ENCODE measurements at places on chromosomes 7 and 10. TPM values are rescaled to one million over a fixed set of nuclear protein-coding genes. Genes with fewer than 3 reads are reported as not detected.
A peak's percentile ranks its signal among the peaks of the same experiment; 100 is the strongest.

GRCh38 chr10:124942317-124943169 lies 620 bp downstream of the ZRANB1 start:
- no peaks in the 10 kb centered on the region for H3K27me3 ChIP-seq
- no peak overlapping the region for H3K27ac ChIP-seq
- no peak for DNase-seq
- H3K4me3 ChIP-seq, result no peak overlapping the region

DNA sequence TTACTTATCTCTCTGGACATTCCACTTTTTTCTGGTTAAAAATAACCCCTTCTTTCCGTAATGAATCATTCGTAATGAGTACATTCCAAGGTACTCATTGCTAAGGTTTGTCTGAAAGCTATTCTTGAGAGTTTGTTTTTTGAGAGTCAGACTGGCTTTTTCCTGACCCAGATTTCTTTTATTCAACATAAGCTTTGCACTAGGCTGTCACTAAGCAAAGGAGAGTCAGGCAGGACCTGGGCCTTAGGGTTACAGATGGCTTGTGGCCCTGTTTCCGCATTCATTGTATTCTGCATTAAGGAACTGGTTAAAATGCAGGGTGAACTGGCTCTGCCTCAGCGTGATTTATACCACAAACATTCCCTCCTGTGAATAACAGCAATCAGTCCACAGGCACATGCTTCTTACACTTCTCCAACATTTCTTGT lies 84.1 kb downstream of the POM121L12 start:
- H3K36me3 ChIP-seq, result no peaks in the 10 kb centered on the region
- no peaks in the 10 kb centered on the region for H3K4me1 ChIP-seq
- no peaks in the 10 kb centered on the region for H3K27me3 ChIP-seq
- no peak for DNase-seq
- no peak overlapping the region for H3K4me3 ChIP-seq

DNA sequence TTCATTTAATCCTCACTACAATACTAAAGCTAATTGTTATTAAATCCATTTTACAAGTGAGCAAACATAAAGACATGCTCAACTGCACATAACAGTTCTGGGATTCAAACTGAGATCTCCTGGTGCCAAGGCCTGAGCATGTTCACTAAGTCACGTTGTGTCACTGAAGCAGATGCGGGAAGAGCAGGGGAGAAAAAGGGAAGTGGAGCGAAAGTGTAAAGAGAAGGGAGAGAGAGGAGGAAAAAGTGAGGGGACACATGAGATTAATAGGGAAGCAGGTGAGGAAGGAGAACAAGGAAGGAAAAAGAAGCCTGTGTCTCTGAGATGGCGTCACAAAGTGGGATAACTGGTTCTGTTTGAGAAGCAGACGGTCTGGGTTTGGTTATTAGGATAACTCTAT lies 38.9 kb upstream of the KAT6B start:
- H3K27ac ChIP-seq, result no peak overlapping the region
- DNase-seq, result no peak
- H3K27me3 ChIP-seq, result peaks cover 4% of the 10 kb centered on the region
- H3K36me3 ChIP-seq, result no peaks in the 10 kb centered on the region

TRPV6 gene
- 0.81 TPM for total RNA-seq

PCBD1 gene
- 62.2 TPM for total RNA-seq

- no peak overlapping the region for H3K4me3 ChIP-seq
- H3K27ac ChIP-seq, result no peak overlapping the region
- DNase-seq, result peak; percentile 23
- H3K27me3 ChIP-seq, result no peaks in the 10 kb centered on the region
- no peaks in the 10 kb centered on the region for H3K36me3 ChIP-seq
These were observed 128.6 kb downstream of the OAT start for GRCh38 chr10:124289851-124290795.

JCAD gene
- total RNA-seq, result not detected

DNA sequence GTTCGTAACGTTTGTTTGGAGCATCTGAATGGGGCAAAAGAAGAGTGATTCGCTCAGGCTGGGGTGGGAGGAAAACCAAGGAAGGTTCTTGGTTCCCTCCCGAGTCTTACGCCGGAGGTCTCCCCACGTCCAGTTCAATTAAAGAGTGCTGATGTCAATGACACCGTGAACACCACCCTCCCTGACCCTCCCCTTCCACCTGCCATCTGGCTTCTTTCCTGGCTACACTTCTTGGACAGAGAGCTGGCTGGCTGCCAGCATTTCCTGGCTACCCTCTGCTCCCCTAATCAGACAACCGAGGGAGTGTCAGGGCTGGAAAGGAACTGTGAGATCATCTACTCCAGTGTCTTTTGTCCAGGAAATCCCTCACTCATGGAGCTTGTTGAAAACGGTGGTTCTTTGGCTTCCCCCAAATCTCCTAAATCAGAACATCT lies 24.1 kb upstream of the FFAR4 start:
- no peaks in the 10 kb centered on the region for H3K36me3 ChIP-seq
- peaks cover 7% of the 10 kb centered on the region for H3K27me3 ChIP-seq
- no peaks in the 10 kb centered on the region for H3K4me1 ChIP-seq
- DNase-seq, result peak; percentile 10
- no peak overlapping the region for H3K4me3 ChIP-seq
- H3K27ac ChIP-seq, result no peak overlapping the region

ABCB4 gene
- 0.27 TPM for total RNA-seq

DNA sequence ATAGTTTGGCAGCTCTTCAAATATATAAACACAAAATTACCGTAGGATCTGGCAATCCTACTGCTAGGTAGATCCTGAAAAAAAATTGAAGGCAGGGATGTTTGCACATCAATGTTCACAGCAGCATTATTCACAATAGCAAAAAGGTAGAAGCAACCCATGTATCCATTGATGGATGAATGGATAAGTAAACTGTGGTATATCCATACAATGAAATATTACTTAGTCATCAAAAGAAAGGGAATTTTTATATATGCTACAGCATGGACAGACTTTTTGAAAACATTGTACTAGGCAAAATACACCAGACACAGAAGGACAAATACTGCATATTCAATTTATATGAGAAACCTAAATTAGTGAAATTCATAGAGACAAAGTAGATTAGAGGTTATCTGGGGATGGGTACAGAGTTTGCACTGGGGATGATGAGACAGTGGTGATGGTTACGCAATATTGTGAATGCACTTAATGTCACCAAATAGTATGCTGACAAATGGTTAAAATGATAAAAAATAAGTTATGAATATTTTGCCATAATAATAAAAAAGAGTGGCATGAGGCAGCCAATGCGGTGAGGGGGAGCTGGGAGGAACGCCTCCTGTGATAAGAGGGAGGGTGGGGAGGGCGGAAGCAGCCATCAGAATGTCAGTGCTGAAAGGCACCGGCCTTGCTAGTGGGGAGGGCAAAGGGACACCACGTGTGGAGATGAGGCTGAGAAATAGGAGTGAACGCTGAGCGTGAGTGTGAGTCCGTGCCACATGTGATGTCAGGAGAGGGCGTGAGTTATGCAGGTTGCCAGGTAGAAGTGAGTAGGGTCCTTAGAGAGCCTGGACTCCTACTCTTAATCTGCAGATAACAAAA lies 386.1 kb upstream of the PODXL start:
- no peaks in the 10 kb centered on the region for H3K4me1 ChIP-seq
- H3K27me3 ChIP-seq, result no peaks in the 10 kb centered on the region
- H3K36me3 ChIP-seq, result no peaks in the 10 kb centered on the region
- H3K27ac ChIP-seq, result no peak overlapping the region
- no peak overlapping the region for H3K4me3 ChIP-seq

CRHR2 gene
- total RNA-seq, result not detected

GRCh38 chr10:1736144-1736971 lies 967 bp downstream of the ADARB2 start:
- no peaks in the 10 kb centered on the region for H3K36me3 ChIP-seq
- H3K27ac ChIP-seq, result no peak overlapping the region
- no peak for DNase-seq

CCL24 gene
- total RNA-seq, result 0.45 TPM

DNA sequence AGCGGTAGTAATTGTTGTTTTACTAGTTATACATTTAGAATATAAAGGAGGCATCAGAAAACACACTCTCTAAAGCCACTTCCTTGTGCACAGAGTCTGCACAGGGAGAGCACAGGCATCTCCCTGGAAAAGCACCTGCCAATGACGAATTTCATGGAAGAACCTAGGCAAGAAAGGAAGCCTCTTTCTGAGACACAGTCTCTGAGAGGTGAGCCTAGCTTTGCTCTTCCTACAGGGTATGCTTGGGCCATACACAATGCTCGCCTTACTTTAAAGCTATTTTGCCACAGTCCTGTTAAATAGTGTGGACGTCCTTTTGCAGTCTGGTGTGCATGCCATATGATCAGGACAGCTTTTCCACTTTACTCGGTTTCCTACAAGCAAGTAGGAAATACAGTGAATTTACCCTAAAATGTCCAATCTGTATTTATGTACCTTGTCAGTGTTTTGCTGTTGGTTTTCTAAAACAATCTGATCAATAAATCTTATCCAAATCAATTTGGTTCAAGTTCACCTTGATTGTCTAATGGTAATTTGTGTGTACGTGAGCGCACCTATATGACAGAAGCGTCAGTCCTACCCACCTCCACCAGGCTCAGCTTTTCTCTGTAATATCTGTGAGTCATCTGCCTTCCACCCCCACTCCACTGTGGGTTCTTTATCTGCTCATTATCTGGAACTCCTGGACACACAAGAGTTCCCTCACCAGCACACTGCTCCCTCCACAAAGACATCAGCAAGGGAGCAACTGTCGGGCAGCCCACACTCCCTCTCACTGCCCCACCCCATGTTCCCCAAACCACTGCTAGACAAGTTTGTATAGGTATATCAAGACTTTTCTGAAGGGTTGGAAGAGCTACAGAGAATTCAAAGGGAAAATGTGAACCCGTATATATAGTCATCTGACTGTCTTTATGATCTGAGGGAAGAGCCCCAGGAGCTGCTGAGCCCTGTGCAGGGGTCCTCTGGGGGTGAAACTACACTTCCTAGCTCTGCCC lies 65.2 kb downstream of the KLHDC10 start:
- H3K36me3 ChIP-seq, result peaks cover 82% of the 10 kb centered on the region
- no peak overlapping the region for H3K4me3 ChIP-seq
- peaks cover 73% of the 10 kb centered on the region for H3K4me1 ChIP-seq
- peak overlapping the region; percentile 89 for H3K27ac ChIP-seq
- H3K27me3 ChIP-seq, result no peaks in the 10 kb centered on the region

CPA1 gene
- 9.7 TPM for total RNA-seq

SLC16A9 gene
- 2.1 TPM for total RNA-seq

DNA sequence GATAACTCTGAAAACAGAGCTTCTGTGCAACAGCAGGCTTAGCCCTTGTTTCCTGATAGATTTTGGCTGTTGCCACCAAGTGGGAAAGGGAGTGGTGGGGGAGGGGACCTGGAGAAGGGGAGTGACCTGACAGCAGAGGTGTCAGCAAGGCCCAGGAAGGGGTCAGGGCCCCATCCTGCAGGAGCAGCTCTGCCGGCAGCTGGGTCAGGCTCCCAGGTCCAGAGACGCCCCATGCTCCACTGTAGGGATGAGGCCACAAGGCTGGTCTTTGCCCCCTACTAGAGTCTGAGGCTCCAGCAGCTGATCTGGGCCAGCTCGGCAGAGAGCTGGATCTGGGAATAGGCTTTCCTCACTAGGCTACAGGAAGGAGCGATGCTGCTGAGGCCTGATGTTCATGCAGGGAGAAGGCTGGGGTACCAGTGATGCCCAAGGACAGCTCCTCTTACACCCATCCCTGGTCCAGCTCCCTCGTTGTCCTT lies 44.0 kb upstream of the ZMIZ1 start:
- no peak overlapping the region for H3K27ac ChIP-seq
- no peak overlapping the region for H3K4me3 ChIP-seq
- H3K36me3 ChIP-seq, result no peaks in the 10 kb centered on the region
- H3K4me1 ChIP-seq, result peaks cover 27% of the 10 kb centered on the region
- no peak for DNase-seq

DNA sequence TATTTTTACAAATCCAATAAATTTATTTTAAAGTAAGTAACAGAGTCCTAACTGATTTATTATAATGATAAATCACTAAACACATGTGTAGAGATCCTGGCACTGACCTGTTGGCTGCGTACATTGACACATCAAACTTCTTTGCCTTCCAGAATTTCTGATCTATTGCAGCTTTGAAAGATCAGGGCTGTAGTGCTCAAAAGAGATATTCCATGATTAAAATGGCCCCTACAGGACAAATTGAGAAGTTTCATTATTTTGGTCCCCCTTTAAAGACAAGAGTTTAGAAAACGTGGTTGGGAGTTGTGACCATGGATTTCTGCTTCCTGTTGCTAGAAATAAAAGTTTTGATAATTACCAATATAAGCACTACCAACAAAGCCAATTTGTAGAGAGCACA lies 87.7 kb upstream of the PDK4 start:
- H3K36me3 ChIP-seq, result no peaks in the 10 kb centered on the region
- no peaks in the 10 kb centered on the region for H3K27me3 ChIP-seq
- peak; percentile 8 for DNase-seq
- no peak overlapping the region for H3K27ac ChIP-seq
- no peaks in the 10 kb centered on the region for H3K4me1 ChIP-seq

ADCY1 gene
- 0.02 TPM for total RNA-seq

GRCh38 chr10:31612082-31612481 lies 293.1 kb downstream of the ZEB1 start:
- peaks cover 7% of the 10 kb centered on the region for H3K27me3 ChIP-seq
- no peak overlapping the region for H3K4me3 ChIP-seq
- no peak overlapping the region for H3K27ac ChIP-seq
- H3K36me3 ChIP-seq, result no peaks in the 10 kb centered on the region

GRCh38 chr7:134351424-134351823 lies 34.7 kb upstream of the SLC35B4 start:
- H3K4me3 ChIP-seq, result no peak overlapping the region

DNA sequence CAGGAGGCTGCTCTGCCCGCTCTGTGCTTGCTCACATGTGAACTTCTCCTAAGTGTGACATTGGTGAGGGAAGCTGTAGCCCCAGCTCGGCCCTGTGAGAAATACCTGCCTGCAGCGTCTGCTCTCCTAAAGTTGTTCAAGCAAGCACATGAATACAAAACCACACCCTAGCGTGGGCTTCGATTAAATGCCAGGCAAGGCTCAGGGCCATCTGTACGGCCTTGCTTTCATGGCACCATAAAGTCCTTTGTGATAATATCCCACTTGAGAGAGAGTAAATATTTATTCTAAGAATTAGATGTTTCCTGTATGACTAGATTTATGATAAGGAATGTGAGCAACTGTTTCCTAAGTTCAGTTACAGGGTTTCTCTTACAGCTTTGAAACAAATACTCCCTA lies 262.8 kb upstream of the KLF14 start:
- no peak for DNase-seq
- H3K4me3 ChIP-seq, result no peak overlapping the region
- H3K36me3 ChIP-seq, result no peaks in the 10 kb centered on the region
- no peaks in the 10 kb centered on the region for H3K27me3 ChIP-seq
- peaks cover 7% of the 10 kb centered on the region for H3K4me1 ChIP-seq

- peaks cover 86% of the 10 kb centered on the region for H3K4me1 ChIP-seq
- H3K4me3 ChIP-seq, result no peak overlapping the region
- H3K27ac ChIP-seq, result no peak overlapping the region
- no peak for DNase-seq
- H3K27me3 ChIP-seq, result no peaks in the 10 kb centered on the region
These were observed 161.8 kb downstream of the NRF1 start for GRCh38 chr7:129773328-129773731.

DNA sequence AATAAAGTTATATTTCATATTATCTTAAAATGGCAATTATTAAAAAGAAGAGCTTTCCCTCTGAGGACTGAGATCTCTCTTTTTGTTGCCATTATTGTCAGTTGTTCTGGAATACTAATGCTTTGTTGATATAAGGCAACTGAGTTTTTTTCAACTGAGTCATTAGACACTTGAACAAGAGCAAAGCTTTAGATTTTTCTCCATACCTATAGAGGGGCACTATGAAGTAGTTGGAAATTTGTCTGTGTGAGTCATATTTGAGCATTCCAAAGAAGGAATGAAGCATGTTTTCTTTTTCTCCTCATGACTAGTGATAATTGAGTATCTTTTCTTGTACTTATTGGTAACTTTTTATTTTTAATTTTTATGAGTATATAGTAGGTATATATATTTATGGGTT lies 24.5 kb downstream of the RPA3 start:
- H3K36me3 ChIP-seq, result no peaks in the 10 kb centered on the region
- DNase-seq, result no peak
- no peaks in the 10 kb centered on the region for H3K4me1 ChIP-seq
- H3K27me3 ChIP-seq, result no peaks in the 10 kb centered on the region
- H3K27ac ChIP-seq, result no peak overlapping the region
